ENCODE measurements at places on chromosomes 1 and 21. TPM values are rescaled to one million over a fixed set of nuclear protein-coding genes. Genes with fewer than 3 reads are reported as not detected.

The PTPRC gene
- 117 TPM for polyA plus RNA-seq

The OR10J1 gene
- polyA plus RNA-seq, result not detected

The TPTE gene
- not detected for polyA plus RNA-seq

The MROH9 gene
- not detected for polyA plus RNA-seq

The HHAT gene
- polyA plus RNA-seq, result 3.0 TPM

The ELAPOR1 gene
- polyA plus RNA-seq, result 0.47 TPM

The FNDC5 gene
- polyA plus RNA-seq, result 0.29 TPM

The USH2A gene
- 0.01 TPM for polyA plus RNA-seq

The FBLIM1 gene
- polyA plus RNA-seq, result not detected

The OR2M2 gene
- polyA plus RNA-seq, result not detected

The TNNI3K gene
- polyA plus RNA-seq, result 0.29 TPM

The GJA5 gene
- not detected for polyA plus RNA-seq

The RHEX gene
- polyA plus RNA-seq, result 2.7 TPM

The KCNJ6 gene
- not detected for polyA plus RNA-seq

The INAVA gene
- 5.3 TPM for polyA plus RNA-seq

The CHTOP gene
- 56.2 TPM for polyA plus RNA-seq

The NGF gene
- not detected for polyA plus RNA-seq

The FAM43B gene
- not detected for polyA plus RNA-seq

The CELA2B gene
- polyA plus RNA-seq, result not detected

The CNTN2 gene
- polyA plus RNA-seq, result not detected

The COL16A1 gene
- polyA plus RNA-seq, result 0.14 TPM

The MAN1C1 gene
- polyA plus RNA-seq, result 0.15 TPM
